ENCODE measurements at places on chromosomes 12 and 14.

DNA sequence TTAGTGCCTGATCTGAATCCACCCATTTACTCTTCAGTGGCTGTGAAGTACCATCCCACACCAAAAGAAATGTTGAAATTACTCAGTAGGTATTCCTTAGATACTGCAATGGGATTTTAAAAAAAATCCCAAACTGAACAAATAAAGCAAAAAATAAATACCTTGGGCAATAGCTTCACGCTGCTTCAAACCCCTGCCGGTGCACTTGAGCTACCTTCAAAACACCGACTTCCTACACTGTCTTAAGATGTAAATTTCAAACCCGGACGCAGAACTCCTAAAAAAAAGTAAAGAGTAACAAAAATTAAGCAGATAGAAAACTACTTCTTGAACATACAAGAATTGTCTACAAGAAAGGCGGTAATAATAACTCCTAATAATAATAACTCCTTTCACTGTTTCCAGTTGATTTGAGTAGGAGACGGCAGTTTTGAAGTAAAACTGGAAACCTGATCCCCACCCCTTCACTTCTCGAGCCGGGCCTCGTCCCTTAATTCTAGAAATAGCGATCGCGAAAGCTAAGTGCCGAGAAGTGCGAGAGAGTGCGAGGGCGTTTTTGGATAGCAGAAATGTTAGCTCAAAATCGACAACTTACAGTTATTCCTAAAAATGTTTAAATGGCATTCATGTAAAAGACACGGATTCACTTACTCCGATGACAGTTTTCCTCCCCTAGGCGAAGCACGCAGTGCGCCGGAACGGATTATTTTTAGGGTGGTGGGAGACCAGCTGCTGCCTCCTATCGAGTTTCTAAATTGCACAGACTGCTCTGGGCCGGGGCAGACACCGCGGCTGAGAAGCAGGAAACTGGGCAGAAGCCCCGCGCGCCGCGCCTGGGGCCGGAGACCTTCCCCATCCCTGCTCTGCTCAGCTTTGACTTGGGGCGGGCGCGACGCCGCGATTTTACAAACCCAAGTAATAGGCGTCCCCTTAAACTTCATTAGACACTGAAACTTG lies at the start of gene ABCC9:
TSS of gene ABCC9 (minus strand) at position 878 of the 957 bp plus-strand sequence. CDS start 4,752 bp downstream, outside the sequence.
- no peak for DNase-seq

DNA sequence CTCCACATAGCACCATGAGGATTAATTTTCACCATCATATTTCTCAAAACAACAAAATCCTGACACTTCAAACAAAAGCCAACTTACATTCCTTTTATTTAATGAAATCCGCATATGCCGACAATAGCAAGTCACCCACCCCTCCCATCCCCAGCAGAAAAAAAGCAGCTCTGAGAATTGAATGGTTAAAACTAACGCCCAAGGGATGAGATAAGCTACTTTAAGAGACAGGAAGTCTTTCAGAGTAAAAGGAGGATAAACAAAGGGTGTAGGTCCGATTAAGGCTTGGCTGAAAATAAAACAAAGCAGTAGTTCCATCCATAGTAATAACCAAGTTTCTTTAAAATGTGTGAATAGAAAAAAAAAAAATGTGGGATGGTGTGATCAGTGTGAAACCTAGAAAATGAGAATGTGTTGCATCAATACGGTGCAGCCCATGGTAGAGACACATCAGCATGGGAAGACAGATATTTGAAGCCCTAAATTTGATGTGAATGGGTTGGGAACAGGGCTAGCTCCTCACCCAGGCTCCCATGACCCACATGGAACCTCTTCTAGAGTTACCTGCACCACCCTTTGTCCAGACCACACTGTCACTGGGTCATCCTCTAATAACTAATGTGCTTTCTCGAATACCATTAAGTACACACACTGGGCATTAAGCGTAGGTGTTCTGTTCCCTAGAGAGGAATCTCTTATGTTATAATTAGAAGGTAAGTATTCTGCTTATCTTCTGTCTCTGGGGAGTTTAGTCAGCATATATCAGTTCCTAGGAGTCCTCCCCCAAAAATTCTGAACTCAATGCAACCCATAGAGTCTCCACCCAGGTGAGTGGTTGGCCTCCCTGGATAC lies 31.7 kb downstream of the RTRAF start:
- DNase-seq = no peak

DNA sequence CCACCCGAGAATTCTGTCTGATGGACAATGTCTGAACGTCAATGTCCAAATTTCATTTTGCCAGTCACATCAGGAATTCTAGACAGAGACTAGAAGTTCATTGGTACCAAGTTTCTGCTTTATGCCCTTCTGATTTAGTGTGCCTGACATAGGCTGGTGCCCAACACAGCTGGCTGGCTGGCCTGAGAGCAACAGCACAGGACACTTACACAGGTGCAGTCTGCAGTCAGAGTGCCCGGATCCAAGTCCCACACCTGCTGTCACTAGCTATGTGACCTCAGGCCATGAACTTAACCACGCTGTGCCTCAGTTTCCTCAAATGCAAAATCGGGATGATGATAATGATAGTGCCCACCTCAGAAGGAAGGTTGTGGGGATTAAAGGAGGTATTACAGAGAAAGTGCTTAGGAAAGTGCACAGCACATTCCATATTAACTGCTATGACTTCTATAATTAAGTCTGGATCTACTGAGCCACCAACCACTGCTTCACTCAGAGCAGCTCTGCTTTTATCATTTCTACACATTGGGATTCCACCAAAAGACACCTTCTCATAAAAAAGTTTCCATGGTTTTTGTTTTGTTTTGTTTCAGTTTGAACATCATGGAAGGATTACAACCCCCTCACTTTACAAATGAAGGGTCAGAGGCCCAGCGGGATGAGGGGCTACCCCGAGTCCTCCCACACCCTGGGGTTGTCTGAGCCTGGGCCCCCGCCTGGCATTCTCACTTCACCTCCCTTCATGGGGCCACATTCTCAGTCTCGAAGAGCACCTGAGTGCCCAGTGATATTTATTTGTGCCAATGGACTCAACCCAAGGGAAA lies 168.8 kb upstream of the BCL2L14 start:
- DNase-seq = no peak

- no peak for DNase-seq
These were observed 22.9 kb upstream of the CALM1 start for GRCh38 chr14:90373887-90374286.

DNA sequence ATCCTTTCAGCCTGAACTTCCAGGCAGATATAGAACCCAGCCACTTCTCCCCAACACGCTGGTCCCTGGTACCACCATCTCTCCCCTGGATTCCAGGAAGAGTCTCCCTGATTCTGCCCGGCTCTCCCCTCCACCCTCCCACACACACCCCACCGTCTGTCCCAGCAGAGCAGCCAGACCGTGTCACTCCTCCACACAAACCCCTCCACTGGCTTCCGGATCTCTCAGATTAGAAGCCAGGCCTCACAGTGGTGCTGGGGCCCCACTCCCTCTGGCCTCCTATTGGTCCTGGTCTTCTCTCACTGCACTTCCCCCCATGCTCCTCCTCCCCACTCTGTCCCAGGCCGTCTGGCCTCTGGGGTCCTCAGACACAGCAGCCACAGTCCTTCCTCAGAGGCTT lies 52.4 kb upstream of the CDKN3 start:
- DNase-seq = no peak

- no peak for DNase-seq
These were observed 321.3 kb upstream of the LMO3 start for GRCh38 chr12:16927259-16927658.

DNA sequence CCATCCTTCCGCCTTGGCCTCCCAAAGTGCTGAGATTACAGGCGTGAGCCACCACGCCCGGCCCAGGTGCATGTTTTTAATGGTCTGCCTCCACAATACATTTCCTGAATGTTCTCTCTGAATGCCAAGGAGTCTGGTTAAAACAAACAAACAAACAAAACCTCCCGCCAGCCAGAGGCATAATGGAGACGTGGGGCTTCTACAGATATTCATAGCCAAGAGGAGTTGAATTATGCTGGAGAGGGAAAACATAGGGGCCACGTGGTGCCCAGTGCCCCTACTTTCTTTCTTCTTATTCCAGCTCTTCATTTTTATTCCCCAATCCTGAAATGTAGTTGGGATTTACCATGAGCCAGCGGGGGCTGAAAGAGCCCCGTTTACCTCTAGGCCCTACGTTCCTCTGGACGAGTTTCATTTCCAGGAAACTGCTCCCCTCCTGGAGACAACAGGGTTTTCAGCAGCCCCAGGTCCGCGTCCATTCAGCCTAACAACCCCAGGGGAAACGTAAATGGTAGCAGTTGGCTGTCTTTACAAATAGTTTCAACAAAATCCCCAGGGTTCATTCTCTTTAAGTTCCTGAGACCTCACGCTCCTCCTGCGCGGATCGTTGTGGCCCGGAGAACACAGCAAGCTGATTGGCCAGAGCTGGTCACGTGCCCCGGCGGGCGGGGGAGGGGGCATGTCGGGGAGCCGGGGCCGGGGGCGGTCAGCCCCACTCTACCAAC lies 108.5 kb upstream of the ESRRB start:
- DNase-seq = peak; percentile 1

DNA sequence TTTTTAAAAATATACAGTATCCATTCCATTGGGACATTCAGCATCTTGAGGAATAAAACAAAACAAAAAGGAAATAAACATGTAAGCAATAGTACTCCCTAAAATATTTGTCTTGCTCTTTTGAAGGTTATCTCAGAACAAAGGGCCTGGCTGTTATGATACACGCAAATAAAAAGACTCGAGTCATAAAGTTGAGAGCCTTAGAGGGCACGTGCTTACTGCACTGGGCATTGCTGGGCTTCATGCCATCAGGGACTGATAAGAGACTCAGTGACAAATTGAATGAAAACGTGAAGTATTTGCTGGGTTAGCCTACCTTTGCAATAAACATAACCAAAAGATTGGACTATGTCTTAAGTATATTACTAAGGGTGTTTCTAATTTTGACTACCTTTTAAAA lies 118.9 kb downstream of the SLC35F4 start:
- DNase-seq = no peak

DNA sequence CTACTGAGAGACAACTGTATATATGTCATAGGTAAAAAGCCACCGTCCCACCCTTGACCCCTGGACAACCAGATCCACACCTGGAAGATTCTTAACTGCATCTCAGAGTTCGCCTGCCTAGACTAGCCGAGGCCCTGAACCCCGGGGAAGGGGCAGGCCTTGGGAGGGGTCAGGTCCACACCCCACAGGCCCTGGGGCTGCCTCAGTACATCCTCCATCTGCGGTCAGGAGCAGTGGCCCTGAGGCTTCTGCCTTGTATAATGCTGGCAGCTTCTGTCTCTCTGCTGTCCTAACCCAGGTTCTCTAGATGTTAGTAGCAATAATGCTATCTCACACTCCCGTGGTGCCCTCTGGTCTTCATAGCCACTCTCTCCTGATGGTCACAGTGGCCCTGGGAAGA lies 36.8 kb downstream of the JDP2 start:
- no peak for DNase-seq

Data from Panc1 (cell line).